ENCODE measurements at places on chromosomes 6 and 20.

DNA sequence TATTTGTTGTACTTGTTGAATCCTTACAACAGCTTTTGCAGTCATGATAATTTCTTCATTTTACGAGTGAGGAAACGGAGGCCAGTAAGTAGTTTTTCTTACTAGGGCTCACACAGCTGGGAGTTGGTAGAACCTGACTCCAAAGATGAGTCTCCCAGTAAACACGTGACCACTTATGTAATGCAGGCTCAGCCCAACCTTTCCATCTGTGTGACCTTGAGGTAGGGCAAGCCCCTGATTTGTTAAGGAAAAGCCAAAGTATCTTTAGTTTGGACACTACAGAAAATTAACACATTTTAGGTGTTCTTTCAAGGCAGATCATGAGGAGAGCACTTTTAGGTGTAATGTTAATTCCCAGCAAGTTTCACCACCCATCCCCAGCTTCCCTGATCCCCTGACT, 111.3 kb downstream of the LRRC1 start:
- no peak for DNase-seq

- no peak for DNase-seq
Measured at GRCh38 chr6:38262026-38262425, 377.7 kb downstream of the BTBD9 start.

DNA sequence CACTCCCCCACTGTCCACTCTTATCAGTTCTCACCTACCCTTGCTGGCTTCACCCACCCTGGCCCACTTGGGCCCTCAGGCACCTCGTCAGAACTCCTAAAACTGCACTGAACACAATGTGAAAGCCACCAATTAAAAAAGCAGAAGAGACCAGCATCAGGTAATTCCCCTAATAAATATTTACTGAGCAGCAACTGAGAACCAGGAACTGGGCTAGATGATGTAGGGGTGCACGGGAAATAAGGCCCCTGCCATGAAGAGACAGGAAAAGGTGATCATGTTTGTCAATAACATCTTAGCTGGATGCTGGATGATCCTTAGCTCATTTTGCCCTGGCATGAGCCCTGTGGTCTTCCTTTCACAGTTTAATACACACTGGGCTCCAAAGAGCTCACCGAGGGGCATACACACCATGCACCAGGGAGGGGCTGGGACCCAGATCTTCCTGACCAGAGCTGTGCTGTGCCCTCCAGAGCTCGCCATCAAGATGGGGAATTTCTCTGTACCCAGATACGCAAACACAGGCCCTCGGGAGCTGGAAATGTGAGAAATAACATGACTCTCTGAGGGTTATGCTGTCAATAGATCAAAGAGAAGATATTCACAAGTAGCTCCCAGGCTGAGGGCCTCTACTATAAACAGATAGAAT, 113.6 kb upstream of the SLC22A16 start:
- peak; percentile 26 for DNase-seq

GRCh38 chr6:162109480-162110050, 618.0 kb downstream of the PRKN start:
- DNase-seq: peak; percentile 30

DNA sequence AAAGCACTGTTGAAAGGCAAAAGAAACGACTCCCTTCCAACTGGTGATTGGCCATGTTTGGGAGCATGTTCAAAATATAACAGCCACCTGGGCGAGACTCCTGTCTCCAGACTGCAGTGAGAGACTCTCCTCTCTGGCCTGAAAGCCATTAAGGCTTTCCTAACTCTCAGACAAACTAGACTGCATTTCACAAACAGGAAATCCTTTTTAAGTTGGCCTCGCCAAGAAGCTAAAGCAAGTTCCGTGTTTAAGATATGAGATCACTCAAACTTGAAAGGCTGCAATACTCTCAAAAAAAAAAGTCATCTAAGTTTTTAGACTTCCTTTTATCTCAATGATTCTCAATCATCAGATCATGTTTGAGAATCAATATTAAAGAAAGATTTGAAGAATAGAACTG, 117.0 kb downstream of the TFAP2A start:
- peak; percentile 6 for DNase-seq
